ENCODE measurements at places on chromosomes 1 and 21.
A peak's percentile ranks its signal among the peaks of the same experiment; 100 is the strongest.

- no peak for DNase-seq
Measured at GRCh38 chr1:197850042-197850441, 52.4 kb upstream of the C1orf53 start.

GRCh38 chr1:116489231-116489697 is 81.6 kb downstream of the CD58 start:
- DNase-seq: no peak

DNA sequence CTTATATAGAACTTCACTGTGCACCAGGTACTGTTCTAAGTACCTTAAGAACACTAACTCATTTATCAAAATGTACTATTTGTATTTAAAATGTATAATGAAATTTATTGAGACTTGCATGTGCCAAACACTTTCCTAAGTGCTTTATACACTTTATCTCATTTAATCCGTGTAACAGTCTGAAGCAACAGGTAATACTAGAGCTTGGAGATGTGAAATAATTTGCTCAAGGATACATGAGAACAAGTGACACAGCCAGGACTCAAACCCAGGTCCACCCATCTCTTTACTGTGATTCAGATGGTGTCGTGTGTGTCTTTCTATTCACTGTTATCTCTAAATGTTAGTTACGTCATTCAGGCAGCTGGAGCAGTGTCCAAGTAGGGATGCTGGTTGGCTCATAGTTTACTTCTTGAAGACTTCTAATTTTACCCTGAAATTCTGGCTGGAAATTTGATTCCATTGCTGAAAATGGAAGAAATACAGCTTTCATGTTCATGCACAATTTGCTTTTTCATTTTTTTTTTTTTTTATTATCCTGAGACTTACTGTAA is 169.7 kb upstream of the UBE2U start:
- DNase-seq: no peak

- no peak for DNase-seq
Measured at GRCh38 chr1:10905841-10906655, 106.4 kb upstream of the TARDBP start.

DNA sequence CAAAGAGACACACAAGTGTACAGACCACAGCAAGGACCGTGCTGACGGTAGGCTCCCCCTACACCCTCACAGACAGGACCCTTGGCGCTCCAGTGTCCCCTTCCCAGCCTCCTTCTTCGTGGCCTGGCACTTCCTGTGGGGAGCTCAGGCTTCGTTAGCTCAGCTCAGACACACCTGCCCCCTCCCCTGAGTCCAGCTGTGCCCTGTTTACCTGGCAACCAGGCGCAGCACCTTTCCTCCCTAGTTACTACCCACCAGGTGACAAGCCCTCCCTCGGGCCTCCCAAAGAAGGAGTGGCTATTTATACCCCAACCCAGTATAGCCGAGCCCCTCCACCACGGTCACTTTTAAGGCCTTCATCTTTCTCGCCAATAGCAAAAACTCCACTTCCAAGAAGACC is 4.7 kb downstream of the CELF3 start:
- peak; percentile 32 for DNase-seq

- peak; percentile 68 for DNase-seq
Measured at GRCh38 chr1:165717918-165718515, 19.7 kb upstream of the ALDH9A1 start.

DNA sequence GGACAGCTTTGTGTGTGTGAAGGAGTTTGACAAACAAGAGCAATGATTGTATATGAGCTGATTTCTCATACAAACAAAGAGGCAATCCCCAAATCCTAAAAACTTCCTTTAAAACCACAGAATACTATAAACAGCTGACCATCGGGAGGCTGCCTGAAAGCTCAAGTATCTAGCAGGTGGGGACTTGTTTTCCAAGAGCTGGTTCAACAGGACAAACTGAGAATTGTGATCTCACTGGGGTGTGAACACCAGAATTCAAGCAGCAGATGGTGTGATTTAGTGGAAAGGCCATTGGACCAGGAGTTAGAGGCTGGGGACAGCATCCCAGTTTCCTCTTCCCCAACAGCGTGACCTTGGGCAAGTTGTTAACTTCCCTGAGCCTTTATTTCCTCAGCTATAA is 13.9 kb downstream of the LMX1A start:
- DNase-seq: no peak

DNA sequence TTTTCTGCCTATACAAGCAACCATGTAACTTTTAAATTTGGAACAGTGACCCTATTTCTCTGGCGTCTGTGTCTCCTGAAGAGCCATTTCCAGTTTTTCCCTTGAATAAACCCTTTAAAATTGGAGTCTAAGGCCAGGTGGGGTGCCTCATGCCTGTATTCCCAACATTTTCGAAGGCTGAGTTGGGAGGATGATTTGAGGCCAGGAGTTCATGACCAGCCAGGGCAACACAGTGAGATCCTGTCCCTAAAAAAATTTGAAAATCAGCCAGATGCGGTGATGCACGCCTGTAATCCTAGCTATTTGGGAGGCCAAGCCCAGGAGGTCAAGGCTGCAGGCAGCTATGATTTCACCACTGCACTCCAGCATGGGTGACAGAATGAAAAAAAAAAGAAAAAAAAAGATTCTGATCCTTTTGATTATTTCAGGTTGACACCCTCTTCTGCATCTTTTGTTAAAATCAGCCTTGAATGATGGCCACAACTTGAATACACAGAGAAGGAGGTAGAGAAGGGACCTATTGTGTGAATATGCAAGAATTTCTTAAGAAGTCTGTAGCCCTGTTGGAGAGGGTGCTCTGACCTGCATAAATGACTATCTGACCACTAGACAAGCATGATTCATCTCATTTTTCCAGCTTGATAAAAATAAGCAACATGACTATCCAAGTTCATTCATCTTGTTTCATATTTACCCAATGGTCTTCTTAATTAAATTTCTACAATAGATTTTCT is 40.2 kb upstream of the PARP1 start:
- no peak for DNase-seq

DNA sequence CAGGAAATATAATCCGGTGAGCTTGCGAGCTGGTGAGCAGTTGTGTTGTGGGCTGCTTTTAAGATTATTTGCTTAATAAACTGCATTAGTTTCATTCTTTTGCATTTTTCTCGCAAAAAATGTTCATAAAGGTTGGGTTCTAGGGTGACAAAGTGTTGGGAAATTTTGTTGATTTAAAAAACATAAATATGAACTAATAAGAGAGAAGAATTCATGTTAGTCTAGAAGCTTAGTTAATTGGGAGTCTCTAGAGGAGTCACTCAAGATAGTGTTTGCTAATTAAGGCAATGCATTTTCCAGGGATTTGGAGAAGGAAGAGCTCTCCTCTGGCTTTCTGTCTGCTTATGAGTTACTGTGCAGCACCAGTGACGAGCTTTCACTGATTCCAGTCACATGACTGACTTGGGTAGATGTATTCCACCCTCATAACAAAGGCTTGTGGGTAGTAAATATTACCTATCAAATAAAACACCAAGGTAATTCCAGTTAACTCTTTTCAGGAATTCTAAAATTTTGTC is 417.0 kb downstream of the PTBP2 start:
- no peak for DNase-seq

DNA sequence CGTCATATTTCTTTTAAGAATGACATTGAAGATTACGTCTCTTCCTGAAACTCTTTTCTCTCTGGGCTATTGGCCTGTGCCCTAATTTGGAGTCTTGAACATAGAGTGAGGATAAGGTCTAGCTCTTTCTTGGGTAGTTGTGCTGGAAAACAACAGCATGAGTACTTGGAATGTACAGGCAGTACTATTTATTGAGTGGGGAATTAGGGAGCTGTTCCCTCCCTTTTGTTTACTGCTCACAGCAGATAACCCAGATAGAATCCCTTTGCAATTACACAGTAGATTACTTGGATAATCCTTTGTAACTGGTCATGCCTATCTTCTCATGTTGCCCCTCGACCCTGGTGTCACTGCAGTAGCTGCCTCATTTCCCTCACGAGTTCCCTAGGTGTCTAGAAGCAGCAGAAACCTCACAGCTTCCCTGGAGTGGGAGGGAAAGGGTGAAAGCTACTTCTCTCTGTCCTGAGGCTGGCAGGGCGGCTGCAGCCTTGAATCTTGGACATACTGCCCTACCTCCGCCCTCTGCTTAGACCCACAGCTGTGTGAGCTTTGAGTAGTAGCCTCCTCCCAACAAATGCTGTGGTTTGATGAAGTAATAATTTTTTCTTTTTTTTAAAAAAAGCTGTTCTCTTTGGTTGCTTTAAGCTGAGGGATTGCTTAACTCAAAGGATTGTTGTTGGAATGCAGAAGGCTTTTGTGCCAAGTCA is 70.6 kb downstream of the FGGY start:
- DNase-seq: no peak

DNA sequence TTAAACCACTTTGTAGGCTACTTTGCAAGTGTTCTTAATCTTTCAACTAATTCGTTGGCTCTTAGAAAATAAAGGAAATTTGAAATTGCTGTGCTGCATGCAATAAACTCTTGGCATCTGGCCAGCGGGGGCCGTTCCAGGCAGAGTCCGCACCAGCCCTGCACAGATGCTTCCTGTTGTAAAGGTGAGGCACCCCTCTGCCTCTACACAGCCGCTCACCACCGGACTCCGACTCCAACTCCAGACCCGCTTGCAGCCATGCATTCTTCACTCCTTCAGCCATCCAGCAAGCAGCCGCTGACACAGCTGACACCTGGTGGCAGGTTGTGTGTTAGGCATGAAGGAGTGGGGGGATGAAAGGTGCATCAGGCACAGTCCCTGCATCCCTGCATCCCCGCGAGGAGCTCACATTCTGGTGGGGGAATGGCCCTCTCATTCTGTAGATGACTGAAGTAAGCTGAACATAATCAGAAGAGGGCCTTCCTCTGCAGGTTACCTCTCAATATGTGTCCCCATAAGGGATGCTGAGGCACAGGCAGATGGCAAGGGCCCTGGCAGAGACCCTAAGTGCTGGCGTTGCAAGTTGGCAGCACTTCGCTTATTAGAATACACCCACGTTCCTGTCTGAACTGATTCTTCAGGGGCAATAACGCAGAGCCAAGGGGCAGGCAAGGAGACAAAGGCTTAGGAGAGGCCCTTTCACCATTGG is 56.8 kb downstream of the GLIS1 start:
- peak; percentile 91 for DNase-seq

- DNase-seq: no peak
Measured at GRCh38 chr1:167924543-167925231, 10.8 kb upstream of the ADCY10 start.

GRCh38 chr1:206447422-206447765 is 22.9 kb upstream of the IKBKE start:
- no peak for DNase-seq

DNA sequence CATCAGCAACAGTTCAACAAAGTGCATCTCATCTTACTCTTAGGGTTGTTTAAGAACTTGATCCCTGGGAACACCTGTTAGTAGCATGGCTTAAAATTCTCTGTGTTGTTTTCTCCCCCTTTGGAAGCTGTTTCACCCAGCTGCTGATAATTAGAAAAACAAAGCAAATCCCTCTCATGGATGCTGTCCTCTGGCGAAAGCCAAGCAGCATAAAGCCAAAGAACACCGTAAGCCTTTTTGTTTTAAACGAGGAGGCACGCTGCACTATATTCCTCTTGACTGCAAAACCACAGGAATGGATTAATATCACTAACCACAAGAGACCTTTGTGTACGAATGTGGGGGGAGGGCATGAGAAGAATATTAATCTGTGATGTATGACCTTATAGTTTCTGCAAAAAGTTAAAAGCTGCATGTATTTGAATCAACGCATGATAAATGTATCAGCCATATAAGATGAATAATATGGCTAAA is 923.2 kb downstream of the LTN1 start:
- DNase-seq: no peak

GRCh38 chr1:226736001-226736907 is 2.8 kb downstream of the ITPKB start:
- DNase-seq: no peak

- peak; percentile 72 for DNase-seq
Measured at GRCh38 chr1:46643368-46643775, 24.8 kb downstream of the ATPAF1 start.

DNA sequence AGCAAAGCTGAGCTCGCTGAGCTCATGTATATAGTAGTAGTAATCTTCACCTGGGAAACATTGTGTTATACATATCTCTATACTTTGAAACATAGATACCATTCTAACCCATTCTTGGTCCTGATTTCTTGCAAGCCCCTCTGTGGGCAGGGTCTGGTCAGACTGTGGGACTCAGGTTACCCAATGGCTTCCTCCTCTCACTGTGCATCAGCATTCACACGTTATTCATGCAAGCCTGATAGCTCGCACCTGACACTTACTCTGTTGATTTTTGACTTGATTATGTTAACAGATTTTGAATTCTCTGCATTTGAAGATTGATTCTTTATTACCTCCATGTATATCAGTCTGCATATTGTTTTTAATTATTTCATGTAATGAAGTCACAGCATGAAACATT is 1.3 kb downstream of the GBP7 start:
- DNase-seq: no peak

- DNase-seq: peak; percentile 74
Measured at GRCh38 chr1:40532844-40533424, 1.5 kb downstream of the ZNF684 start.

- DNase-seq: no peak
Measured at GRCh38 chr21:43819511-43820405, 30.4 kb downstream of the RRP1 start.

GRCh38 chr21:41766883-41767605 is at the start of gene RIPK4:
TSS of gene RIPK4 (minus strand) at chr21:41767052. CDS start at chr21:41767041, 11 bp downstream.
- peak; percentile 94 for DNase-seq

- no peak for DNase-seq
Measured at GRCh38 chr1:70038025-70038424, 167.4 kb downstream of the LRRC40 start.

- DNase-seq: no peak
Measured at GRCh38 chr1:79323239-79324025, 316.9 kb upstream of the ADGRL4 start.

DNA sequence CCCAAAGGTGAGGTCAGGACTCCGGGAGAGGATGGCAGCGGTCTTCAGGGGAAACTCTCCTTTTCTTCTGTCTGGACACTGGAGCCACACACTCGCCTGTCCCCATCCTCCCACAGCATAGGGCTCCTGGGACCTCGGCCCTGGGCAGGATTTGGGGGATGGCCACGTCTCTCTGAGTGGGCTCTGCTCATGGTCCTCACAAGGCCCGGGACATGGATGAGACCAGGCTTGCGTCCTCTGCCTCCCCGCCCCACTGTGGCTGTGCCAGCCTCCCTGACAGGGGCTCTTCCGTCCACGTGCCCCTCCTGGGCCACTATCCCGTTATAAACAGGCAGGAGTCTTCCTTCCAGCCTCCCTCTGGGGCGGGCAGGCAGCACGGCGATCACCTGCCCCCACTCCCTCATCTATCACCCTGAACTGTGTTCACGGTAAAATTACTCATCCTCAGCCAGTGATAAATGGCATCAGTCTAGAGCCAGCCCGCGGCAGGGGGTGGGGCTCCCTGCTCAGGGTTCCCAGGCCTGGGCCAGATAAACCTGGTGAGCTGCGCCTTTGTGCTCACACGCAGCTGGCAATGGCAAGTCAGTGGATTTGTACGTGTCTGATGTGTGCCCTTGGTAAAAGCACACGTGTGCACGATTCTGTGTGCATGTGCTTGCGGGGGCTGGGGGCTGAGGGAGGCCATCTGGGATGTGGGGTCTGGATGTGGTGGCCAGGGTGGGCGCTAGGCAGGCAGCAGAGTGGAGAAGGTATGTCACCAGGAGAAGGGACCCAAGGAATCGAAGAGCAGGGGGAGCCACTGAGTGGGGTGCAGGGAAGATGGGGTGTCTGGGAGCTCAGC is 12.6 kb upstream of the SAMD11 start:
- DNase-seq: peak; percentile 85

GRCh38 chr1:202154766-202155477 is 5.5 kb downstream of the PTPN7 start:
- DNase-seq: peak; percentile 58
